Common myeloid progenitor, CD34-positive (primary cell): ENCODE measurements at places on chromosomes 5 and 9.

DNA sequence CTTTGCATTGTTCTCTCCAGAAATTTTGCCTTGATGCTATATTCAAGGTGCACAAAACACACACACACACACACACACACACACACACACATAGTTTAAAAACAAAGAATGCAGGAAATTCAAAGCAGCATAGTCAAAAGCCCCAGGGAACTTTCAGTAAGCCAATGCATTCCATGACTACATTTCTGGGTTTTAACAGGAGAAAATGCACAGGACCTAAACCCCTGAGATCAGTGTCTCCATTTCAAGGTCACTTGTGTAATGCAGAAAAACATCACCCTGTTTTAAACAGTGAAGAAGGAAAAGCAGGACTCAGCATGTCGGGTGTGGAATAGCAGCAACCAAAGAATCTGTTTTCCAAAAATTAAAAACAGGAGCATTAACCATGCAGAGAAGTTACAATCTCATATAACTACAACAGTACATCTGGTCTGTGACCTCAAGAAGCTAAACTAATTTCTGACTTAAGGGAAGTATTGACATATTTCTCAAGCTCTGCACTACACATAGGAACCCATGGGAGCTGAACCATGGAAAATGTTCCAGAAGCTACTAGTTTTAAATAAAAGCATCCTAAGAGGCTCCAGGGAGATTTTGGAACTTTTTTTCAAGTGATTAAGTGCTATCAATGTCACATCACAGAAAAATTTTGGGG lies 296.7 kb downstream of the HINT1 start:
- no peak for DNase-seq

DNA sequence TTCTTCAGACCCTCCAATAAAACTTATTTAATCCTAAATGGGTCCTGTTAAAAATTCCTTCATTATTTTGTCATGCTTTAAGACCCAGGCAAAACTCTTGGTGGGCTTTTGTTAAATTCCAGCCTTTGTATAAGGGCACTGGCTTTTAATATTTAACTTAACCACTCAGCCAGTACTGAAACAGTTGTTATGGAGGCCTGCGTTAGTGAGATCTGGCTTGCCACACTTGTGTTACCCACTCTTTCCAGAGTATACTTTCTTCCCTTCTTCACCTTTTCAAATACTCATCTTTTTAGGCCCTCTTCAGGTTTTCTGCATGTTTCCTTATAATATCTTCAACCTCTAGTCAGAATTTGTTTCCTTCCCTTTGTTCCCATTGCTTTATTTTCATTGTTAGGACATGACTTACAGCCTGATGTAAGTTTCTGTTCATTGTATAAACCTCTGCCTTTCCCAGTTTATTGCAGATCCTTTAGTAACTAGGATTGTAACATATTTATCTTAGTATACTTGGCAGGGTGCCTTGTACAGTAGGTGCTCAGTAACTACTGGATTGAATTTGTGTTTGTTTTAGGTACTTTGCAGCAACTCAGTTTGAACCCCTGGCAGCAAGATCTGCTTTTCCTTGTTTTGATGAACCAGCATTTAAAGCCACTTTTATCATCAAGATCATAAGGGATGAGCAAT lies 48.8 kb downstream of the LNPEP start:
- DNase-seq: no peak

- DNase-seq: no peak
Measured at GRCh38 chr5:140608722-140609121, 24.3 kb downstream of the CD14 start.

DNA sequence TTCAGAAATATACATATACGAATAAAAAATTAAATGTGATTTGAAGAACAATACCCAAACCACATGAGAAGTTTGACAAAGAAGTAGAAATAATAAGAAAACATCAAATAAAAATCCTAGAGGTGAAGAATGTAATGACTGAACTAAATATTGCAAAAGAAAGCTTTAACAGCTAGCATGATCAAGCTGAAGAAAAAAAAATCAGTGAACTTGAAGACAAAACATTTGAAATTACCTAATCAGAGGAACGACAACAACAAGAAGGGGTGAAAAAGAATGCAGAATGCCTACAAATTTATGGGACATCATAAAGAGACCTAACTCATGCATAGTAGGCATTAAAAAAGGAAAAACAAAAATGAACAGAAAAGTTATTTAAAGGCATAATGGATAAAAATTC lies 60.5 kb upstream of the SPEF2 start:
- no peak for DNase-seq

GRCh38 chr9:19703702-19704101 lies 85.1 kb downstream of the SLC24A2 start:
- DNase-seq: no peak

- DNase-seq: no peak
Measured at GRCh38 chr5:96884995-96885394, 8.7 kb downstream of the ERAP2 start.

GRCh38 chr5:82352146-82352791 lies 74.1 kb upstream of the RPS23 start:
- DNase-seq: no peak

DNA sequence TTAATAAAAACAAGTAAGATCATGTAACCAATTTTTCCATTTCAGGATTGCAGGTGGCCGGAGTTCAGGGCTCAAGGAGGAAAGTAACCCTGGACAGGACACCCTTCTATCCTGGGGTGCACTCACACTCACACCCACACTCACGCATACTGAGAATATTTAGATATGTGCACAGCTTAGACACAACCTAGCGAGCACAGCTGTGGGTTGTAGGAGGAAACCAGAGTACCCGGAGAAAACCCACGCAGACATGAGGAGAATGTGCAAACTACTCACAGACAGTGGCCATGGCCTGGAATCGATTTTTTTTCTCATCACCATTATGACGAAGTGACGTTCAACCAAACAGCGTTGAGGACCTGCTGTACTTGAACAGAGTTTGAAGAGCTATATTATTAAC lies 4.5 kb upstream of the EFNA5 start:
- no peak for DNase-seq
